Testis (tissue), 5 donors: ENCODE measurements at places on chromosomes 3 and 15. TPM values are rescaled to one million over a fixed set of nuclear protein-coding genes. Genes with fewer than 3 reads are reported as not detected.

The CIP2A gene
- total RNA-seq = 23.5 TPM

The IL16 gene
- 14.9 TPM for total RNA-seq

The RYR3 gene
- 7.6 TPM for total RNA-seq

The TNFSF10 gene
- 4.3 TPM for total RNA-seq

- H3K27ac ChIP-seq = no peak overlapping the region
- no peak overlapping the region for H3K4me3 ChIP-seq
- DNase-seq = no peak
- H3K27me3 ChIP-seq = no peaks in the 10 kb centered on the region
- no peaks in the 10 kb centered on the region for H3K36me3 ChIP-seq
Observed at GRCh38 chr3:171364500-171364899, 95.7 kb downstream of the TNIK start.

- no peaks in the 10 kb centered on the region for H3K4me1 ChIP-seq
- H3K4me3 ChIP-seq = no peak overlapping the region
- DNase-seq = peak; percentile 77
- H3K27ac ChIP-seq = no peak overlapping the region
Observed at GRCh38 chr15:77907824-77908751, 169.4 kb downstream of the TBC1D2B start.
